ENCODE measurements at places on chromosomes 16 and 17. TPM values are rescaled to one million over a fixed set of nuclear protein-coding genes. Genes with fewer than 3 reads are reported as not detected.

MRPL38 gene
- total RNA-seq: 37.1 TPM

MARVELD3 gene
- not detected for total RNA-seq

ASIC2 gene
- total RNA-seq: not detected

TNP2 gene
- total RNA-seq: not detected

SNRNP25 gene
- 31.8 TPM for total RNA-seq

OTOP3 gene
- not detected for total RNA-seq

ACSM2A gene
- total RNA-seq: not detected

CAPNS2 gene
- not detected for total RNA-seq

FAM83G gene
- total RNA-seq: 9.2 TPM

BICDL2 gene
- not detected for total RNA-seq

ACSM5 gene
- total RNA-seq: 3.6 TPM

NLRC3 gene
- total RNA-seq: not detected

CNTNAP1 gene
- 9.0 TPM for total RNA-seq

WSCD1 gene
- 4.0 TPM for total RNA-seq

SPHK1 gene
- 32.8 TPM for total RNA-seq

SOST gene
- total RNA-seq: not detected

EMC8 gene
- 50.1 TPM for total RNA-seq

SLC16A6 gene
- 0.17 TPM for total RNA-seq

DBNDD1 gene
- total RNA-seq: 8.5 TPM

SPATA32 gene
- total RNA-seq: 0.11 TPM

PIPOX gene
- 1.7 TPM for total RNA-seq

SEPTIN1 gene
- 0.17 TPM for total RNA-seq

OR2C1 gene
- total RNA-seq: 0.17 TPM

FBXL16 gene
- not detected for total RNA-seq

CNTNAP4 gene
- total RNA-seq: not detected

TMEM88 gene
- total RNA-seq: 1.1 TPM

ZNF286A gene
- total RNA-seq: 32.4 TPM

ADAD2 gene
- total RNA-seq: not detected

UBE2G1 gene
- 44.6 TPM for total RNA-seq

USH1G gene
- total RNA-seq: not detected

SPG7 gene
- total RNA-seq: 195 TPM

SNN gene
- 10.2 TPM for total RNA-seq

CD300A gene
- total RNA-seq: not detected

SOX8 gene
- 5.7 TPM for total RNA-seq

SULT1A2 gene
- total RNA-seq: not detected

KCNH4 gene
- not detected for total RNA-seq

KRT12 gene
- total RNA-seq: not detected

SLC6A2 gene
- not detected for total RNA-seq

PIK3R5 gene
- total RNA-seq: not detected

KRTAP4-4 gene
- not detected for total RNA-seq

ZP2 gene
- not detected for total RNA-seq

KAT2A gene
- total RNA-seq: 14.5 TPM

SPNS2 gene
- total RNA-seq: 0.06 TPM

REXO5 gene
- total RNA-seq: 33.5 TPM

DLX4 gene
- total RNA-seq: 0.06 TPM

SHISA9 gene
- 12.7 TPM for total RNA-seq

PPP1R27 gene
- not detected for total RNA-seq

CTRL gene
- 0.71 TPM for total RNA-seq

KRTAP2-3 gene
- 0.80 TPM for total RNA-seq

GRIN2C gene
- not detected for total RNA-seq

COPRS gene
- total RNA-seq: 131 TPM

KRT33B gene
- not detected for total RNA-seq

ICAM2 gene
- total RNA-seq: 1.2 TPM

EMP2 gene
- 56.7 TPM for total RNA-seq

IRX3 gene
- 84.1 TPM for total RNA-seq
